ENCODE measurements at places on chromosomes 7 and 10.

- no peak for DNase-seq
Measured at GRCh38 chr7:92769394-92769699, 67.0 kb downstream of the CDK6 start.

GRCh38 chr7:44768628-44769371 lies 20.2 kb downstream of the ZMIZ2 start:
- no peak for DNase-seq

GRCh38 chr7:151237244-151238189 lies 5.2 kb downstream of the CHPF2 start:
- no peak for DNase-seq

DNA sequence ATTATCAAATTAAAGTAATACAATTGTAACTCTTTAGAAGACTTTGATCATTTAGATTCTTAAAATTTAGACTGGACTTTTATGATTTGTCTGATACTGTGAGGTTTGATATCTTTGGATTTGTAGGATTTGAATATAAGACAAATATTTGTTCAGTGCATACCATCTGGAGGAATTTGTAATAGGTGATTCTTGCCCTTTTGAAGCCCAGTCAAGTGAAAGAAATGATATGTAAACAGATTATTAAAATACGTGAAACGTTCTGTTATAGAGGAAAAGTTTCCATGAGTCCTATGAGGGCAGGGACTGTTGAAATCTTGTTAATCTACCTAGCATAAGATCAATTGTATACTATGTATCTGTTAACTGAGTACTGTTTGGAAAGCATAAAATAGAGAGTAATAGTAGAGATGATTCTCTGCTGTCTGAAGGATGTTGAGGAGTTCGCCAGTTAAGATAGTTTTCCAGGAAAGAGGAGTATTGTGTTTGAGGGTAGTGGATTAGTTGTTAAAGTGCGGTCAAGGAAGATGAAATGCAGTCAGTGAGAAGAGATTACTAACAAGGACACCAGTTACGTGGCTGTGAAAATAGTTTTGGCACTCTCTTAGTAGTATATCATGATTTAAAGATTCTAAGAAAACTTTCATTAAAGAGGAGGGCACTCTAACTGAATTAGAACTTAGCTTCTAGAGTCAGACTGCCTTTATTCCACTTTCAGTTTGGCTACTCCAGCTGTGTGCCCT lies 14.4 kb downstream of the PDCD4 start:
- DNase-seq: no peak

GRCh38 chr10:32419615-32420014 lies 26.3 kb upstream of the CCDC7 start:
- no peak for DNase-seq

- DNase-seq: no peak
Measured at GRCh38 chr7:111137296-111138192, 46.6 kb downstream of the LRRN3 start.

DNA sequence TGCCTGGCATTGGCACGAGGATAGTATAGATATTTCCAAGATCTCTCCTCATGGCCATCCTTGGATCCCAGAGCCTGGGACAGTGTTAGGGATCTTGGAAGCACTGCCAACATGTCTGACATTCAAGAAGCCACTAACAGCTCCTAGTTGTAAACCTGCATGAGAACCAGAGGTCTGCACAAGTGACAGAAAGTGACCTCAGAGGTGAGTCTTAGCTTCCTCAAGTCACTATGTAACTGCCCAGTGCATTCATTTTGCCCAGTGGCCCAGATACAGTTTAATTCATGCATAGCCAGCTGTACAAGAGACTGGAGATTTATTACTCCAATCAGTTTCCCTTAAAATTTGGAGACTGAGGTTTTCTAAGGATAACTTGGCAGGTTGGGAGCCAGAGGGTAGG lies 16.7 kb downstream of the SUGCT start:
- DNase-seq: no peak

DNA sequence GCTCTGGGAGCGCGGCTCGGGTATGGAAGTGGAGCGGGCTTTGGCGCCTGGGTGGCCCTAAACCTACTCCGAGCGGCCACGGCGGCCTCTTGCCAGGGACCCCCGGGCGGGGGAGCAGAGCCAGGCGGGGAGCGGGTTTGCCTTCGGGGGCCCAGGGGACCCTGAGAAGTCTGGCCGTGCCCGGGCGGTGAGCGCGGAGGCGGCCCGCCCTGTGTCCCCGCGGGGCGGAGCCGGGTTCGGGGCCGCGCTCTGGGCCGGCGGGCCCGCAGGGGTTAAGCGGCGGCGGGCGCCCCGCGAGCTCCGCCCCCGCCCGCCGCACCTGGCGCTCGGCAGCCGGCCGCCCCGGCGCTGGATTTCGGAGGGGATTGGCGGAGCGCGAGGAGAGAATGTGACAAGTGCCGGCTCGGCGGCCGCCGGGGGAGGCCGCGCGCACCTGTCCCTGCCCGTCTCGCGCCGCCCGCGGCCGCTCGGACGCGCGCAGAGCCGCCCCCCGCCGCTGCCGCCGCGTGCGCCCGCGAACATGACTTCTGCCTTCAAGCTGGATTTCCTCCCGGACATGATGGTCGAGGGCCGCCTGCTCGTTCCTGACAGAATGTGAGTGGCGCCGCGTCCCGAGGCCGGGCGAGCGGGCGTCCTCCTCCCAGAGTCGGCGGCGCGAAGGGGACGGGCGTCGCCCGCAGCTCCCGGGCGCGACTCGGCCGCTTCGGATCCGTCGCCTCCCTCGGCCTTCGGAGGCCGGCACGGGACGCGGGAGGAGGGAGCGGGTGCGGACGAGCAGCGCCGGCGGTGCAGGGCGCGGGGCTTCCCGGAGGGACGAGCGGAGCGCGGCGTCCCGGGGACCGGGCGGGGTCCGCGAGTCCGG lies at the start of gene CELF2:
CELF2 (plus strand) TSS at position 303 of the 862 bp plus-strand sequence; CDS start at position 521, 218 bp downstream.
- peak; percentile 75 for DNase-seq

DNA sequence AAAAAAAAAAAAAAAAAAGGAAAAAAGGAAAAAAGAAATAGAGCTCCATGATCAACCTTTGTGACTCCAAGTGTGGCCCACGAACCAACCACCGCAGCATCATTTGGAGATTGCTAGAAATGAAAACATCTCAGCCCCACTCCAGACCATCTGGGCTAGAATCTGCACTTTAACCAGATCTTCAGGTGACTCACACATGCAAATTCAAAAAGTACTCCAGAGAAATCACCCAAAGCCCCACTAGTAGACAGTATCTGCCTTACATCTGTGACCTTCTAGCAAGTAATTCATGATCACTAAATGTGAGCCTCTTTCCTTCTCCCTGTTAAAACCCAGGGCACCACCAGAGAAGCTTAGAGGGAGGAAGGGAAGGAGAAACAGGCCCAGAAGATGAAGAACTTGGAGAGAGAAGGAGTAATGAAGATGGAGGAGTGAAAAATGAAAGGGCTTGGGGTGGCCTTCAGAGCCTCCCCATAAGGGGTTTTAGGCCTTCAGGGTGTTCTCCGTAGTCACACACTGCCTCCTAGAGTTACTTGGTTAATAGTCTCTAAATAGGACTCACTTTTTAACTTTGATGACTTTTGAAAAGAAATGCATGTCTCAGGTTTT lies 94.0 kb downstream of the SLC37A3 start:
- no peak for DNase-seq

DNA sequence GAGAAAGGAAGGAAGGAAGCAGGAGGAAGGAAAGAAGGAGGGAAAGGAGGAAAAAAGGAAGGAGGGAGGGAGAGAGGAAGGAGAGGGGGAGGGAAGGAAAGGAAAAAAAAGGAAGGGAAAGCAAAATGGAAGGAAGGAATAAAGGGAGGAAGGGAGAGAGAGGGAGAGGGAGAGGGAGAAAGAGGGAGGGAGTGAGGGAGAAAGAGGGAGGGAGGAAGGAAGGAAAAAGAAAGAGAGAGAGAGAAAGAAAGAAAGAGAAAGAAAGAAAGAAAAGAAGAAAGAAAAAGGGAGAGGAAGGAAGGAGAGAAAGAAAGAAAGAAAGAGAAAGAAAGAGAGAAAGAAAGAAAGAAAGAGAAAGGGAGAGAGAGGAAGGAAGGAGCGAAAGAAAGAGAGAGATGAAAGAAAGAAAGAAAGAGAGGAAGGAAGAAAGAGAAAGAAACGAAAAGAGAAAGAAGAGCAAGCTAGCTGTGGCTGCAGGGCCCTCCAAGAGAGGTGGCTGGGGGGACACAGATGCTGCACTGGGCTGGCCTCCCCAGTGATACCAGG lies 472.4 kb upstream of the MGMT start:
- no peak for DNase-seq

DNA sequence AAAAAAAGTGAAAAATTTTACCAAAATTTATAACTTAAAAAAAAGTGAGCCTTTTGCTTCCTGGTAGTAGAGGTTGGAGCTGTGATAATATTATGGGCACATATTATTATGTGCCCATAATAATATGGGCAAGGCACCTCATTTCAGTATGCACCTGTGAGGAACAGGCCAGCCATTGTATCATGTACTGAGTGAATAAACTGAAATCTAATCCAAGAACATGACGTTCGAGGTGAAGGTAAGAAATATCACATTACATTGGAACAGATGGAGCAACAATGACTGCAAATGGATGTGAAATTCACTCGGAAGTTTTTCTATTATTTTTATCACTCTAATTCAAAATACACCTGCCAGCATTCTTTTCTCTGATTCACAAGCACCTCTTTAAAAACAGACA lies 216.0 kb downstream of the KLF6 start:
- no peak for DNase-seq

Data from left ventricle myocardium inferior (tissue), 1 donor.